ENCODE measurements at places on chromosomes 12 and 14. TPM values are rescaled to one million over a fixed set of nuclear protein-coding genes. Genes with fewer than 3 reads are reported as not detected.

Gene MEG3
- total RNA-seq, result not detected

Gene GUCY2C
- total RNA-seq, result not detected

Gene PARP11
- total RNA-seq, result 32.7 TPM

Gene KLRG1
- total RNA-seq, result 12.6 TPM

Gene SLC10A1
- not detected for total RNA-seq

Gene NOXRED1
- total RNA-seq, result 0.36 TPM

Gene RAB3IP
- total RNA-seq, result 21.0 TPM

Gene KRT85
- not detected for total RNA-seq

Gene NKX2-1
- total RNA-seq, result not detected

Gene DDX51
- total RNA-seq, result 24.5 TPM

Gene GLI1
- 1.5 TPM for total RNA-seq

All from activated naive CD4-positive, alpha-beta T cell treated with anti-CD3 and anti-CD28 coated beads, Interleukin-2, amount 10 ng/mL, durations not matched to agents 5 hours and 36 hours (primary cell).